ENCODE measurements at places on chromosomes 1 and 21.

- DNase-seq, result no peak
Observed at GRCh38 chr1:58850636-58851035, 66.8 kb upstream of the JUN start.

GRCh38 chr1:114196992-114197907 is 43.6 kb upstream of the SYT6 start:
- no peak for DNase-seq

- no peak for DNase-seq
Observed at GRCh38 chr1:101121975-101122374, 96.4 kb upstream of the DPH5 start.

DNA sequence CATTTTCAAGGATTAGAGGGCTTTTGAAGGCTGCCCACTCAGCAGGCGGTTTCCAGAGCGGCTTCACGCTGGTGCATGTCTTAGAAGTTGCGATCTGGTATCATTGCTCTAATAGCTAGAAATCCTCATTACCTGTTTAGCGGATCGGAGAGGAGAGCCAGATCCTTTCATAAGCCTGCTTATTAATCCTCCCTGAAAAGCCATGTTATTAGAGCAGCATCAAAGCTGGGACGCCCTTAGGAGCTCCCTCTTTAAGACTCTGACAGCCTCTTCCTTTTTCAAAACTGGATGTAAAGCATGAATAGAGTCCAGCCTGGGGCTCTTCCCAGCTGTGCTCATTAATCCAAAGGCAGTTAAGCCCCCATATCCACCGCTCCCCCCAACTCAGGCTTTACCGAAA is 13.9 kb upstream of the CTSE start:
- no peak for DNase-seq

DNA sequence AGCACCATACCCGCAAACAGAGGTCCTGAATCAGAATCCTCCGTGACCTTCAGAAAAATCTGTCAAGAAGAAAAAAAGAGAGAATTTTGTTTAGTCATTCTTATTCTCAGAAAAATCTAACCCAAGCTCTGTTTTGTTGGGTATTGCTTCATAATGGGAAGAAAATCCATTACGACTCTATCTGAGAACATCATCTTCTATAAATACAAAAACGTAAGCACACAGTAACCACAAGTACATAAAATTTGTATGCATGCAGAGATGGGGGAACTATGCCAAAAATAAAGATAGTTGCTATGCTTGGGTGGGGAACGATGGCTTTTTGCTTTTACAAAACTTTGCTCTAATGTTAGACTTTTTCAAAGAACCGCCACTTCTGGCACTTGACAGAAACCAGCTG is 84.2 kb downstream of the ABCA4 start:
- no peak for DNase-seq

DNA sequence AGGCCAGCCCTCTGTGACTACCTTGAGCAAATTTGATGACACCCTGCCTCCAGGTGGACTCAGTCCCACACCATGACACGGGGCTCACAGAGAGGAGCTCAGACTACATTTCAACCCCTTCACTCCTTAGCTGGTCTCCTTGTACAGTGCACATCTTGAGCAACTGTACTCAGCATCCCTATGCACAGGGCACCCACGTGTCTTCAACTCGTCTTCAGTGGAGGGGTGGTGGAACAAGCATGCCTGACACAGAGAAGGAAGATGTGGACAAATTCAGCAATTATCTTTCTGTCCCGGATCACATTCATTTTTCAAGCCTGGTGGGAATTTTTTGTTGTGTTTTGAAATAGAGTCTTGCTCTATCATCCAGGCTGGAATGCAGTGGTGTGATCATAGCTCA is 213.7 kb downstream of the KAZN start:
- no peak for DNase-seq

GRCh38 chr1:29478151-29478791 is 241.9 kb downstream of the PTPRU start:
- DNase-seq, result no peak

DNA sequence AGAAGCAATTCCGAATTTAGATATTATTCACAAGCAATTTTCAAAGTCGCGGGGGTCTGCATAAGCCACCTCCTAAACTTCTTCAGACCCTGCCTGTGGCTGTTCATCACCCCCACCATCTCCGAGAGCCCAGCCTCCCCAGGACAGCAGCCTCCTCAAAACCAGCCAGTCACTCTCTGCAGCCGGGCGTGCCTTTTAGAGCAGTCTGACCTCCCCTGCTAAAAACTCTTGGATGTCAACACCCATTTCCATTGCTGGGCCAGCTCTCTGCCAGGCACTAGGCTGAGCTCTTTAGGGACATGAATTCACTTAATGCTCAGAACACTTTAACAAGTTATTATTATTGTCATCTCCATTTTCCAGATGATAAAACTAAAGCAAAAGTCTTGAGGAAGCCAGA is 11.7 kb downstream of the ADPRS start:
- DNase-seq, result no peak

- no peak for DNase-seq
Observed at GRCh38 chr21:35316933-35317332, 267.8 kb upstream of the RUNX1 start.

DNA sequence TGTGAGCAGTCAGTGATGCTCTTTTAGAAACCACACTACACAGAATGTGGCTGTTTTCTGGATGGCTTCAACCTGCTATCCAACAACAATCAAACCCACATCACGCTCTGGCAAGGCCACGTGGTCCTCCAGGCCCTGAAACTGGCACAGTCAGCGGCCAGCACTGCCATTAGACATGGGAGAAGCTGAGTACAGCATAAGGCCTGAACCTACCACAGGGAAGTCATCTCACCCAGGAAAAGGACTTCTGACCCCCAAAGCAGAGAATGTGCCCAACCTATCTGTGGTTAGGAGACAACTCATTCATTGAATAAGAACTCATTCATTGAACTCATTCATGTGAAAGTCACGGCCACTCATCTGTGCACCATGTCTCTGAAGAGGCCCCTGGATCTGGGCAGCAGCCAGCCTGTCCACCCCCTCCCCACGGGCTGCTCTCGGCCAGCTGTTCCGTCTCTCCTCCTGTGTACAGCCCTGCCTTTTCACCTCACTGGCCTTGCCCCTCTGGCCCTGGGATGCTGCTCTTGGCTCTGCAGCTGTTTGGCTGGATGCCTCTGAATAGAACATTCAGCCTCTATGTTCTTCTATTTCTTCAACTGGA is 41.1 kb downstream of the C1orf198 start:
- DNase-seq, result no peak

DNA sequence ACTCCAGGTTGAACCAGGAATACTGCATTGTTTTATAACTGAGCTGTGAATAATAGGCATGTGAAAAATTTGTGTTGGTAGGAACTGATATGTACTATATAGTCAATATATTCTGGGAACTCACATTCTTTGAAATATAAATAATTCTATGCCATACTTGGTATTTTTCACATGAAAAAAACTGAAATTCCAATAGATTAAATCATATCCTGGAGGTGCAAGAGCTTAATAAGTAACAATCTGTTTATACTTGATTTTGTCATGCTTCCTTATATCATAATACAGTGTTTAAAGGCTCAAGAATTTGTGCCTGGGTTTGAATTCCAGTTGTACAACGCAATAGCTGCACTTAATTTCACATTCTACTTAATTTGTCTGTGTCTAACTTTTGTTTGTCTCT is 387.0 kb downstream of the USP25 start:
- no peak for DNase-seq

DNA sequence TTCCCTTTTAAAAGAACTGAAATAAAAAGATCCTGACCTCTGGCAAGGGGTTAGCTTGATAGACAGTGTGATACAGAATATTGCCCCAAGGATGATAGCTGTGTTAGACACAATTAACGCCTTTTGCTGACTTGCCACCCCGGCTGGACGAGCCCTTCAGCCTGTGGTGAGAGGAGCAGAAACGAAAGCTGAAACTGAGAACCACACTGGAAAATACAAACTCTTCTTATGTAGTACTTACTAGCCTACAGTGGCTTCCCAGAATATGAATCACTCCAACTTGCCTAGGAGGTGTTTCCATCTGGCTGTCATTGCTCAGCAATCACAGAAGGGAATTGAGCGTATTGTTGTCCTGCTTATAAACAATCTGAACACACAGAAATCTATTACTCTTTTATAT is 22.9 kb downstream of the SAMSN1 start:
- peak; percentile 39 for DNase-seq

- peak; percentile 27 for DNase-seq
Observed at GRCh38 chr1:228416217-228416933, at the start of gene TRIM17. Gene TRIM17 (minus strand): TSS chr1:228416861. CDS start chr1:228415072, 1,789 bp downstream.

GRCh38 chr21:29238053-29238966 is 60.4 kb upstream of the BACH1 start:
- no peak for DNase-seq

- DNase-seq, result no peak
Observed at GRCh38 chr1:20449735-20450311, 36.2 kb downstream of the CAMK2N1 start.

DNA sequence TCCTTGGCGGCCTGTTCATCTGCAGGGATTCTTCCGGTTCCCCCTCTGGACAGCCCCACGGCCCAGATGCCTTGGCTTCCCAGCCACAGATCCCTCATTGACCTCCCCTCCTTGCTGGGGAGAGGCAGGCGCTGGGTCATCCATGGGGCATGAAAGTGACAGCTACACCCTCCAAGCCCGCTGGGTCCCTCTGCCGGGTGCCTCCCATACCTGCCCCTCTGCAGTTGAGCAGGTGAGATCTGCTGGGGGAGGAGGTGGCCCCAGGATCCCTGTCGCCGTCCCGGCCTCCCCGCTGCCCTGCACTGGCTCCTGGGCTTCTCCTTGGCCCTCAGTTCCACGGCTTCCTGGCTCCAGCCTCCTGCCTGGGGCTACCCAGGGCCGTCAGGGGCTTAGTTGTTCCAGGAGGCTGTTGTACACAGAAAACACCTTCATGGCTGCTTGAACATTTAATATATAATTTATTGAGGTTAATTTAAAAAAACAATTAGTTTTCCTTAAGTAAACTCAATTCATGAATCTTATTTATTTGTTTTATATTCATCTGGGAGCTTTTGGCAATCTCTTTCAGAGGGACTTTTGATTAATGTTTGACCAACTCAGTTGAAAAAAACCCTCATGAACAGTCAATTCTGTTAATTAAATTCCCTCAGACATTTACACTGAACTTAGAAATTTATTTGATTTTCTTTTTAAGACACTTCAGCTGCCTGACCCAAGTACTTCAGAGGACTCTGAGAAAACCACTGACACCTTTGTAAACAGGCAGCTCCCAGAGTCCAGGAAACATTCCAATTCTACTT is 67.6 kb upstream of the ABCG1 start:
- DNase-seq, result no peak

DNA sequence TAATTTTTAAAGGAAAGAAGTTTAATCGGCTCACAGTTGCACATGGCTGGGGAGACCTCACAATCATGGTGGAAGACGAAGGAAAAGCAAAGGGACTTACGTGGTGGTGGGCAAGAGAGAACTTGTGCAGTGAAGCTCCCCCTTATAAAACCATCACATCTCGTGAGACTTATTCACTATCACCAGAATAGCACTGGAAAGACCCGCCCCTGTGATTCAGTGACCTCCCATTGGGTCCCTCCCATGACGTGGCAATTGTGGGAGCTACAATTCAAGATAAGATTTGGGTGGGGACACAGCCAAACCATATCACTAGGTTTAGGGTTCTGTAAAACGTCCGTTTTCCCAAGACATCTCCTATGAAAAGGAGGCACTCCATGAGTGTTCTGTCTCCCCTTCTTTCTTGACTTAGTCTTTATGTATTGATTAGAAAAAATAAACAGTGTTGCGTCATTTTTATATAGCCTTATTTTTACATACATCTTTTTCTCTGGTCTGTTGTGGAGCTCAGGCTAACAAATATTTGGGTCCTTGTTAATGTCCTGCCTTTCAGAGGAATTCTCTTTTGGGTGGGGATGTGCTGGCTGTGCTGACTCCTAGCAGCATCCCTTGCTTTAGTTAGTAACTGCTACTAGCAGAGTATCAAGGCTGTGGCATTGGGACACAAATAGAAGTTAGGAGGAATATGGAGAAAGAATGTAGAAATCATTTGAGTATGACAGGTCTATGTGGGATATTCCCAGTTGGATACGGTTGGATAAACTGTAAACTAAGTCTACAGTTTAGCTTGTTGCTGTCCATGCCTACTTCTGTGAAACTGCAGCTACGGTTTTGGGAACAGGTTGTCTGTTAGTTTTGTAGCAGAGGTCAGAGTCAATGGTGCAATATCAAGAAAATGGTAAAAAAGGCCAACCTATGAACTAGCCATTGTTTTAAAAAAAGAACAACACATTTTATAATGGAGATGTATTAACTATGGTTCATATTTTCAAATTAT is 23.5 kb downstream of the BACH1 start:
- no peak for DNase-seq

DNA sequence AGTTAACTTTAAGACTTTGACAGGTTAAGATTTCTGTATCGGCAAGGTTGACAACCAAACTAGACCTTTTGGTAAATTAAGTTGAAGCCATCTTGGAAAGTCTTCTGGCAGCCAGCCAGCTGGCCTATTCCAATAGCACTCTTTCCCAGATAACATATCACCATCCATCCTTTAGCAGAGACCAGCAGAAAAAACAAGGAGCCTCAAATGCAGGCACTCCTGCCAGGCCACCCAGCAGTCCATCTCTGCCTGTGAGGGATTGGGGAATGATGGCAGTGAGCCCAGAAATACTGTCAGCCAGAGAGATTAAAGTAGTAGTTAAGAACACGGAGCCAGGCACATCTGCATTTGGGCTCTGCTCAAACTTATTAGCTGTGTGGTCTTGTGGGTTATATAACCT is 19.4 kb downstream of the ZBTB40 start:
- DNase-seq, result no peak

All from activated T-helper 9 cell treated with anti-CD3 and anti-CD28 coated beads, Interleukin-2, amount 50 U/mL, for 16 hours (primary cell).